Hematopoietic multipotent progenitor cell treated with erythropoietin and hydrocortisone succinate and interleukin-3 and kit ligand, for 6 days (in vitro differentiated cells): ENCODE measurements at places on chromosomes 1 and 21.

DNA sequence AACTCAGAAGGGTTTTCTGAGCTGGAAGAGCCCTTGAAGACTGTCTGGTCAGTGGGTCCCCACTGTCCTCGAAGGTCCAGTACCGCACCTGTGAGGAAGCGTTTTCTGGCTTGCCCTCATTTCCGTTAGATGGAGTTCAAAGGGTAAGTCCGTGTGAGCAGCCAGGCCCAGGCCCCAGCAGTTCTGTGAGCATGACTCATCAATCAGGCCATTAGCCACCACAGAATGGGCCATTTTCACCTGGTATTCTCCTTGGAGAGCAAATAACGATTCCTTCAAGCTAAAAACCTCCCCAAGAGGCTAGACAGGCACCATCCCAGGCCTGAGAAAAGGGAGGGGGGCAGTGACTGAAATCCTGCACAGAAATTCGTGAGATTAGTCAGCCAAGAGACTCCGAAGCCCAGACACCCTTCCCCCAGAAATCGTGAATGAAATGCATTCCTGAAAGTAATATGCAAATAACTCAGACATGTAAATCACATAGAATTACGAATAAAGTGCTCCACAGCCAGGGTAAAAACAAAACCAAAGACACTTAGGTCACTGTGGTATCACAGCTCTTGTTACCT is 66.0 kb downstream of the BCAR3 start:
- no peak for DNase-seq

GRCh38 chr1:66777831-66778230 is 23.2 kb downstream of the INSL5 start:
- DNase-seq = no peak

- DNase-seq = no peak
These were observed 10.2 kb upstream of the ALDH4A1 start for GRCh38 chr1:18912550-18912949.

DNA sequence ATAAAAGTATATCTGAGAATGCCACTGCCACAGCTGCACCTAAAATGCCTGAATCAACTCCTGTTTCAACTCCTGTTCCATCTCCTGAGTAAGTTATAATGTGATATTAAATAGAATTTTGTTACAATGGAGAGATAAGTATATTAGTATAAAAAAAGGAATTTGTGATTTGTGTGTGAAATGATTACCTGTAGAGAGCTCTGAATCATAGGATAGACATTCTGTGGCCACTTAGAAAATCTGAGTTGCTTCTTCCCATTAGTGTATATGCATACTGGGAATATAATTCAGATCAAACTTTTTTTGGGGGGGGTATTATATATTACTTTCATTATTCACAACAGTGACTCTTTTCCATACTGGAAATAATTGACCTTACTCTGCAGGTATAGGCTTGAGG is 52.9 kb downstream of the SUCO start:
- DNase-seq = no peak

DNA sequence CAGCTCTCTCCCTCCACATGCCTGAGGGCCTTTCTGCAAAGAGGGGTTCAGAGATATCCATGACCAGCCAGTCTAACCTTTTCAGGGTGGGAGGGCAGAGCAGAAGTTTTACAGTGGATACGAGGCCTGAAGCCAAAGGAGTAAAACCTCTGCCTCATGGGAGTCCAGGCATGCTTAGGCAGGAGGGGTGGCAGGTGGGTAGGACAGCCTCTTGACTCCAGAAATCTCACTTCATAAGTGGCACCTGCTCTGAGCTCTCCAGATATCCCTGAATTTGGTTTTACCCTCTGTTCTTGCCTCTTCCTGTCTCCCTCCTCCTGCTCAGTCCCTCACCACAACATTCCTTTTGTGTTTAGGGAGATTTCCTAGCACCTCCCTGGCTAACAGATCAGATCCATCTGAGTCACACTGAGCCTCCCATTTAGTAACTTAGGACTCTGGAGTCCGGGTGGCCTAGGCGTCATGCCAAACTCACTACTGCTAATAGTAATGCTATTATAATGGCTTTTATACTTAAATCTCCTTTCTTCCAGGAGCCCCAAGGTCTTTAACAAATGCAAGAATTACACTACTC is 201.0 kb downstream of the HS2ST1 start:
- DNase-seq = no peak

DNA sequence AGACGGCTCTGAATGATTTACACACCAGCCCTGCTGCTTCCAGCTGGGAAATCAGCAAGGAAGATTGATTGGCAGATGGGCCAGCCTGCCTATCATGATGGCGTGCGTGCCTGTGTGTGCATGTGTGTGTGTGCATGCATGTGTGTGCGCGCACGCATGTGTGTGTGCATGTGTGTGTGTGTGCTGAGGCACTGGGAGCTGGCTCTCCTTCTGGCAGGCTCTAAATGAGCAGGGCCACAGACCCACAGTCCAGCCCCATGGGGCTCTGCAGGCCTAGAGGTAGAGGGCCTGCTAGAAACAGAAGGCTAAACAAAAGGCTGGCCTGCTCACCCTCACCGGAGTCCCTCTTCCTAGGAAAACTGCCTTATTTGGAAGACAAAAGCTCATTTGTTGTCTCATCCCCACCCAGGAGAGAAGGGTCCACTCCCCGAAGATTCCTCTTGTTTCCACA is 6.0 kb downstream of the KLHDC8A start:
- DNase-seq = no peak

DNA sequence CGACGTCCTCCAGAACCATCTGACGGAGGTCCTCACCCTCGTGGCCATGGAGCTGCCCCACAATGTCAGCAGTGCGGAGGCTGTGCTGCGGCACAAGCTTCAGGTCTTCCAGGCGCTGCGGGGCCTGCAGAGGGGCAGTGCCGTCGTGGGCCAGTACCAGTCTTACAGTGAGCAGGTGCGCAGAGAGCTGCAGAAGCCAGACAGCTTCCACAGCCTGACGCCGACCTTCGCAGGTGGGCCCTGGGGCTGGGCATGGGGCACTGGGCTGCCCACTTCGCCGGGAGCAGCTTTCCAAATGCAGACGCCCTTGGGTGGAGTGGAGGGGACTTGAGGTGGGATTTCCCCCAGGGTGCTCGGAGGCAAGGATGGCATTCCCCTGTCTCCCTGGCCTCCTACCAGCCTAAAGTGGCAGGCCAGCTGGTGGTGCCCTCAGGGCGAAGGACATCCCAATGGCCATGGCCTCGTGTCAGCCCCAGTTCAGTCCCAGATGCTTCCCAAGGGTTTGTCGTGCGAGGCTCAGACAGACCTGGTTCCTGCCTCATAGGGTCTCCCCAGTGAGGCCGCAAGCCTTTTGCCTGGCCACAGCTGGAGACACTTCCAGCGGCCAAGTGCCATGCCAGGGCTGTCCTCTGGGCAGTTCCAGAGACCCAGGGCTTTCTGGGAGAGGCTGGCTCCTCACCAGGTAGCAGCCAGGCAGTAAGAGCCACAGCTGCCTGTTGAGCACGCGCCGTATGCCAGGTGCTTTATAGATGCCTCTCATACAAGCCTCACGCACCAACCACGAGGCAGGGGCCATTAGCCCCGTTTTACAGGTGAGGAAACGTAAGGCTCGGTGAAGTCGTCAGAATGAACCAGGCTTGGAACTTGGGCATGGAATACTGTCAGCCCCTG is 27.8 kb downstream of the H6PD start:
- no peak for DNase-seq

GRCh38 chr1:116861137-116861536 is 48.6 kb upstream of the PTGFRN start:
- no peak for DNase-seq

DNA sequence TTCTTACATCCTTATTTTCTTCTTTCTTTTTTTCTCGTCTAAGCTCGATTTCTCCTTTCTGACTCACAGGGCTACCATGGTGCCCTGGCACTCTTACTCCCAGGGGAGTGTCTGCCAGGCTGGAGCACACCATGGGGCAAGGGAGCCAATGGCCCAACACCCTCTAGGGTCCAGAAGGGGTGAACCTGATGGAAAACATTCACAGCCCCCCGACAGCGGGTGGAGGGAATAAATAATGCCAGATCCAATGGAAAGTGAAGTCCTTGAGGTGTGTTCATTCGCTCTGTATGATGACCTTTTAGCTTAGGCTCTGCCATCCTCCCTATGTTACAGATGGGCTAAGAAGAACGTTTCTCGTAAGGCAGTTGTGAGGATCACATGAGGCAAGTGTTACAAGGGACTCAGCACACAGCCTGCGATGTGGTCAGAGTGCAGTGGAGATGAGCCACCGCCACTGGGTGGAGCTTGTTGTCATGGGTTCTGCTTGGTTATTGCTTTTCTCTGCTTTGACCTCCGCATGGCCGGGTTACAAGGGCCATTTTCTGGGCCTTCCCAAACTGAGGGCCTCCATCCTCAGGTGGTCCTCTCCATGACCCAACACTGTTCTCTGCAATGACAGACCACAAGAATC is 3.5 kb upstream of the FCMR start:
- peak; percentile 64 for DNase-seq

- DNase-seq = no peak
These were observed 22.9 kb upstream of the FOXE3 start for GRCh38 chr1:47393141-47393540.

- DNase-seq = no peak
These were observed 108.1 kb upstream of the BACE2 start for GRCh38 chr21:41059871-41060270.

DNA sequence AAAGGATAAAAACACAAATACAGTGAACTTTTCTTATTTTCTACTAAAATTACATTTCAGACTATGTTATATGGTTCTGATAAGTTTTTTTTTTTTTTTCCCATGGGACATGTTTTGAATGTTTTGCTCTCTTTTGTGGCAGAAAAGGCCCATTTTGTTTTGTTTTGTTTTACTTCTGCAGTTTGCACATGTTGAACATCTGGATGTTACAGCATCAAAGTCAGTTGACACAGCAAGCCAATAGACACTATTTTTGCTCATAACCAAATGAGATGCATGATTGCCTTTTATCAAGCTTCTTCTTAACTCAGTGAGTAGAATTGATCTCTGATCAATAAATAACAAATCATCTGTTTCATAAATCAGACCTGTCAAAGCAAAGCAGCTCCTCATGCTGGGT is 904.2 kb downstream of the ADGRL2 start:
- no peak for DNase-seq

GRCh38 chr1:85581802-85582686 is 1.5 kb downstream of the CCN1 start:
- peak; percentile 25 for DNase-seq

- DNase-seq = no peak
These were observed 78.2 kb upstream of the PGBD5 start for GRCh38 chr1:230504310-230504709.

GRCh38 chr1:116164604-116165368 is 53.6 kb downstream of the MAB21L3 start:
- DNase-seq = no peak

DNA sequence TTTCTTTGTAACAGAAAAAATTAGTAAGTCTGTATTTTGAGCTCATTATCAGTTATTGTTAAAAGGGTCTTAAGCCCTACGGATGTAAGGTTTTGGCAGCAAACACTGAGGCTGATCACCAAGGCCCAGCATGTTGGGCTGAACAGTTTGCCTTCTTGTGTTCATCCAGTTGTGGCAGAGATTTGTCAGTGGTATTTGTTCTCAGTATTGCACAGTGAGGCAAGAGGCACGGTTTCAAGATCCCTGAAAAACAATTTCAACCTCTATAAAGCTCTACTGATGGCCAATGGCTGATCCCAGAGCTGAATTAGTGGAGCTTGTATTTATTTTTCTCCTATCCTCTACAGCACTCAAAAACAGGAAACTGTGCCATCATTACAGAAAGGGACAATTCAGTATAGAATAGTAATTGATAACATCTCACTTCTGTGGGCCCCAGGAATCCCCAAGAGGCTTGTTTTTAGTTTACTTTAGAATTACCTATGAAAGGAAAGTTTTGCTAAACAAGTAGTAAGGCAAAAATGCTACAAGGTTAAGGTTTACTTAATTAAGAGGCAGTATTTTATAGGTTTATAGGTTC is 191.8 kb upstream of the RAB4A start:
- no peak for DNase-seq
